ENCODE measurements at places on chromosomes 2 and 18. TPM values are rescaled to one million over a fixed set of nuclear protein-coding genes. Genes with fewer than 3 reads are reported as not detected.

ABCA12 gene
- total RNA-seq, result 0.37 TPM

PRKAG3 gene
- total RNA-seq, result not detected

ZNF2 gene
- 3.3 TPM for total RNA-seq

ST8SIA3 gene
- total RNA-seq, result 17.7 TPM

C2orf66 gene
- 0.34 TPM for total RNA-seq

CPO gene
- not detected for total RNA-seq

HS1BP3 gene
- total RNA-seq, result 23.8 TPM

GPR55 gene
- total RNA-seq, result not detected

HDLBP gene
- total RNA-seq, result 216 TPM

RBBP8 gene
- 13.6 TPM for total RNA-seq

SIX3 gene
- 0.86 TPM for total RNA-seq

IMP4 gene
- 48.3 TPM for total RNA-seq

MFF gene
- 108 TPM for total RNA-seq

VWA3B gene
- not detected for total RNA-seq

KCNK3 gene
- 21.7 TPM for total RNA-seq

AOX1 gene
- 0.32 TPM for total RNA-seq

ALKAL2 gene
- total RNA-seq, result 1.0 TPM
